ENCODE measurements at places on chromosomes 11 and 22.

DNA sequence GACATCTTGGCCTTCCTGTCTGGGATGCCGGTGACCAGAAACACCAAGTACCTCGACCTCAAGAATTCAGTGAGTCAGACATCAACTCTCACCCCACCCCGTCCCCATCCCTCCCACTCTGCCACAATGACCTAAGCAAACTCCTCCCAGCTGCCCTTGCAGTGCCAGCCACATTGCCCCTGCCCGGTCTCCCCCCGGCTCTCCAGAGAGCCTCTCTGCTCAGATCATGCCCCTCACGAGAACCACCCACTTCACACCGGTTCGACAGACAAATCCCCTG, 23.6 kb upstream of the MYRF start:
- DNase-seq = no peak

GRCh38 chr11:73249853-73250783, 22.0 kb upstream of the P2RY6 start:
- no peak for DNase-seq

GRCh38 chr11:82858556-82859091, 41.6 kb downstream of the PRCP start:
- DNase-seq = no peak

DNA sequence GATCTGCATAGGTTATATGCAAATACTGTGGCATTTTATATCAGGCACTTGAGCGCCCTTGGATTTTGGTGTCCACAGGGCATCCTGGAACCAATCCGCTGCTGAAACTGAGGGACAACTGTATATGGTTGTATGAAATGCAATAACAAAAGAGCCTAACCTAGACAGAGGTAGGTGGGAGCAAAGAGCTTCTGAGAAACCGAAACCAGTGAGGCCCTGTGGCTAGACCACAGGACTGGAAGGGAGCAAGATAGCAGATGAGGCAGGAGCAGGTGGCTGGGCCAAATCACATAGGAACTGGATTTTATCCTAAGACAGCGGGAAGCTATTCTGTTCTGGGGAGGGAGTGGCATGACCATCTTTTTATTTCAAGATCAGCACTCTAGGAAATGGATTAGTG, 30.1 kb downstream of the RCN1 start:
- DNase-seq = no peak

Data from stimulated activated naive B cell treated with anti-CD40 and anti-IgM and Interleukin-4, amounts not matched to agents 10 μg/mL and 1 μg/mL and 100 μg/mL, for 72 hours (primary cell).